ENCODE measurements at places on chromosomes 7 and 10.

DNA sequence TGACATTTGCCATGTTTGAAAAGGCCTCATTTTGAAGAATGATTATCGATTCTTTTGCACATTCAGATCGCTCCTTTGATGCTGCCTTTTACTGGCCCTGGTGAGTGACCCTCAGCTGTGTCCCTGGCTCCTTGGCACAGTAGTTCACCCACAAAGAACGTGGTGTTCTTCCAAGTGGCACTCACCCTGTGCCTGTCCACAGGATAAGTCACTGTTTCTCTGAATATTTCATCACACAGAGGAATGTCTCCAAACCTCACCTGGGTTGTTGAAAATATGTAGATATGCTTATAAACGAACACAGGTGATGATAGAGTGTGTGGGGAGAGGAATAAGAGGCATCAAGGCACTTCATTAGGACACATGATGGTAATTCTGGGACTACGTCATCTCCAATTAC is 810.7 kb downstream of the CCSER2 start:
- DNase-seq: no peak

GRCh38 chr7:78143661-78144060 is 345.1 kb downstream of the PHTF2 start:
- DNase-seq: no peak

DNA sequence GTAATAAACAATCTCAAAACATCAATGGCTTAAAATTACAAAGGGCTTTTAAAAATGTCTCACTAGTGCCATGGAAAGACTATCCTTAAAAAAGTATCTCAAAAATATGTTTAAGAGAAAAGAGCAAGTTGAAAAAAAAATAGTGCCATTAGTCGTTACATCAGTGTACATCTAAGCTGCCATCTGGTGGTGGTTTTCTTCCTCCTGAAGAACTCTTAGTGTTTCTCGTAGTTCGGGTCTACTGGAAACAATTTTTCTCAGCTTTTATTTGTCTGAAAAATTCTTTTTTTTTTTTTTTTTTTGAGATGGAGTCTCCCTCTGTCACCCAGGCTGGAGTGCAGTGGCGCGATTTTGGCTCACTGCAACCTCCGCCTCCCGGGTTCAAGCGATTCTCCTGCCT is 5.9 kb upstream of the GARIN1A start:
- DNase-seq: peak; percentile 40

DNA sequence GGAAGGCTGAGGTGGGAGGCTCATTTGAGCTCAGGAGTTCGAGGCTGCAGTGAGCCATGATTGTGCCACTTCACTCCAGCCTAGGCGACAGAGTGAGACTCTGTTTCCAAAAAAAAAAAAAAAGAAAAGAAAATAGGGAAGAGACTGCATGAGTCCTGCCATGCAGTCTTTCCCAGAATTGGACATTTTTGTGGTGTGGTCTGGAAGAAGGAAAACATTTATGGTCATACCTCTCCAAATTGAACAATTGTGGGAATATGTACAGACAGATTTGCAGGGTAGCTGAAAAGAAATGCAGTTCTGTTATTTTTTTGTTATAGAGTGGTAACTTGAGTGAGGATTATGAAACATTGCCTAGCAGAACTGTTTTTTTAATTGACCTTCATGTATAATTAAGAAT is 198.1 kb downstream of the AUTS2 start:
- no peak for DNase-seq

DNA sequence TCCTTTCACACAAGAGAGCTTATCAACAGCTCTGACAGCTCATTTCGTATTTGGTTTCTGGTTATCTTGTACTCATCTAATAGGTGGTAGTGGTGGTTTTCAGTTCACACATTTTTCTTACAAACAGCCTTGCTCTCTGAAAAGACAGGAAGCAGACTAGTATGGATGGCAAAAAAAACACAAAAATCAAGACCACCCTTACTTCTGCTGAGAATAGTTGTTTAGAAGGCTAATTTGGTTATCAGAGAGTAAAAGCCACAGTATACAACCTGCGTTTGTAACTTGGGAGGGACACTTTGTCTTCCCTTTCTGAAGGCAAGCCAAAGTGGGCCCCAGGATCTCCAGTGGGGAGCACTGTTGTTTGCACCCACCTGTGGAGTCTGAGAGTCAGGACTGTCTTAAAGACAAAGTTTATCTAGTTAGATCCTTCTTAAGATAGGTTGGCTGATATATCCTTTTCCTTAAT is 68.0 kb downstream of the PIP4K2A start:
- DNase-seq: no peak

GRCh38 chr10:34029455-34029854 is 695.0 kb upstream of the NRP1 start:
- no peak for DNase-seq

GRCh38 chr10:70774810-70775678 is 10.1 kb downstream of the TBATA start:
- DNase-seq: no peak

- DNase-seq: no peak
Measured at GRCh38 chr10:26015092-26015491, 81.1 kb downstream of the MYO3A start.

DNA sequence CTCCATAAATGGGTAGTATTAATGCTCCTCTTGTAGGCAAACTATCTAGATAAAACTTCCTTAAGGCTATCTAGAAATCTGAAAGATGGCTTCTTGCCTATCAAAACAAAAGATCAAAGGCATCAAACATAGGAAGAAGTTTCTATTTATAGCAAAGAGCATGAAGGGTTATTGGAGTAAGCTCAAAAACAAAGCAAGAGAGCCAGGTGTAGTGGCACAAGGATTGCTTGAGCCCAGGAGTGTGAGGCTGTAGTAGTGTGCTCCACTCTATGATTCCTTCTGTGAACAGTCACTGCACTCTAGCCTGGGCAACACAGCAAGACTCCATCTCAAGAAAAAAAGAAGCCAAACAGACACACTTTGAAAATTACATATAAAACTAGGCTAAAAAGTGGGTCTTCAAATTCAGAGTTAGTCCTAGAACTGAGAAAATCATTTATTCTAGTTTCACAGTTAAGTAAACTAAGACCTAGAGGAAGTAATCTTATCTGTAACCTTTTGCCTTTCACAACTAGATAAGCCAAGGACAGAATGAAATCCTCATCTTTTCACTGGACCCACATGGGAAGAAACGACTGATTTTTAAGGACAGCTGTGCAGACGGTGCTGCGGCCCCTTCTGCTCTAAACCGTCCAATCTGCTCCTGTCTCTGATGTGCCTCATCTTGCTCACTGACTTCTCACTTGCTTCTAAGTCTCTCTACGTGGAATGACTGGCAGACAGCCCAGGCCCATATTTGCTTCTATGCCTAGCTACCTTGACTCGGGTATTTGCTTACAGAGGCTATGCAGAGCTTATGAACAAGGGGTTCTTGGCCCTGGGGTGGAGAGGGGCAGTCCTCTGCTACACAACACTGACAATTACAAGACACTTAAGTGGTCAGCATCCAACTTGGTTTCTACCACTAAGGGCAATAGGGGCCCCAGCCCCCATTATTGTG is 50.0 kb downstream of the ESYT2 start:
- no peak for DNase-seq

GRCh38 chr7:99386584-99387238 is 12.2 kb downstream of the ARPC1B start:
- peak; percentile 49 for DNase-seq

- no peak for DNase-seq
Measured at GRCh38 chr7:45975847-45976484, 54.9 kb upstream of the IGFBP3 start.

DNA sequence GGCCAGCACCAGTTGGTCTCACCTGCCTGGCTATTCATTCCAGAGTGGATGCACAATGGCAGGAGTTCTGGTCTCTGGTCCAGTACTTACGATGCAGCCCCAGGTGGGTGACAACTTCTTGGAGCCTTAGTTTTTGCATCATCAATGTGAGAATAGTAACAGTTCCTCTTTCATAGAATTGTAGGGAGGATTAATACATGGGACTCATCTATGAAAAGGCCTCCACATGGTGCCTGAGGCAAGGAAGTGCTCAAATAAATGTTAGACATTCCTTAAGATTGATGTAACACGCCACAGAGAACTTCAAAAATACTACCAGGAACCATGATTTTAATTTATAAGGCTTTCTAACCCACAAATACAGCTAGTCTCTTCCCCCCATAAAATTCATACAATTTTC is 120.1 kb upstream of the CHST15 start:
- DNase-seq: no peak

GRCh38 chr7:150451833-150452461 is 1.5 kb downstream of the GIMAP8 start:
- DNase-seq: no peak

- DNase-seq: no peak
Measured at GRCh38 chr7:76234931-76235441, 33.3 kb downstream of the SRRM3 start.

DNA sequence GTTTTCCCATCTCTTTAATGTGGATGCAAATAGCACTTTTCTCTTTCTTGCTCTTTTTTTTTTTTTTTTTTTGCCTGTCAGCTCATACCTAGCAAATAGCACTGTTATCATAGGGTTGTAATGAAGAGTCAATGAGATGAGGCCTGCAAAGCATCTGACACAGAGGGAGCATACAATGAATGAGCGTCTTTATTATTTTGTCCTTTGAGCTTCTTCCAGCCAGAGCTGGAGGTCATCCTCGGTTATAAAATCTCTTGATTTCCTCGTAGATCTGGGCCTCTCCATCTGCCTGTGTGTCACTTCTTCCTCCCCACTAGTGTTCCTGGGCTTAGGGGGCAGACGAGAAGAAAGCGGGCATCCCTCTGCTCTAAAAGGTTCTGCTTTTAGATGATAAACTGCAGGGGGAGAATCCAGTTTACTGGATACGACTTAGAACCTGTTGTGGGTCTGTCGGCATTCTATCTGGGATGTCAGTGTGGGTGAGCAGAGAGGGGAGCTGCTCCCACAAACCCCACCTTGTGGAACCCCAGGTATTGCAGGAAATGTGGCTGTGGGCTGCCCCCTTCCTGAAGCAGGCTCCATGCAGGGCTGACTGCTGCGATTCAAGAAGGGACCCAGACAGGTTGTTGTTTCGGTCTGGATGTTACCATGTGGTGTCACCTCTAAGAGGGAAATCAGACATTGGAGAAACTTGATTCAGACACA is 135.8 kb upstream of the GPR26 start:
- no peak for DNase-seq

DNA sequence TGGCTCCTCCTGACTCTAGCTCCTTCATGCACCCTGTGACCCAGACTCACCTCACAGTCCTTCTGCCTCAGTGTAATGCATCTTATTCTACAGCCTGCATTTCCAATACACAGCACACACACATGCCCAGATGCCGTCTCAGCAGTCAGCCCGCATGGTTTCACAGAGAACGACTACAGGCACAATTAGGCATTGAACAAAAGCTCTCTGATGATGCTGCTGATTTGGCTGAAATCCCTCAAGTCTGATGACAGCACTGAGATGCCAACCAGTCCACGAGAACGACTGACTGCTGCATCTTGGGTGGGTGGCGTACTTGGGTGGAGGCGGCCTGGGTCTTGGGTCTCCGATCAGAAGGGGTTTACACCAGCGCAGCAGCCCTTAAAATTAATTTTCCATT is 200.4 kb downstream of the TAX1BP1 start:
- DNase-seq: no peak

DNA sequence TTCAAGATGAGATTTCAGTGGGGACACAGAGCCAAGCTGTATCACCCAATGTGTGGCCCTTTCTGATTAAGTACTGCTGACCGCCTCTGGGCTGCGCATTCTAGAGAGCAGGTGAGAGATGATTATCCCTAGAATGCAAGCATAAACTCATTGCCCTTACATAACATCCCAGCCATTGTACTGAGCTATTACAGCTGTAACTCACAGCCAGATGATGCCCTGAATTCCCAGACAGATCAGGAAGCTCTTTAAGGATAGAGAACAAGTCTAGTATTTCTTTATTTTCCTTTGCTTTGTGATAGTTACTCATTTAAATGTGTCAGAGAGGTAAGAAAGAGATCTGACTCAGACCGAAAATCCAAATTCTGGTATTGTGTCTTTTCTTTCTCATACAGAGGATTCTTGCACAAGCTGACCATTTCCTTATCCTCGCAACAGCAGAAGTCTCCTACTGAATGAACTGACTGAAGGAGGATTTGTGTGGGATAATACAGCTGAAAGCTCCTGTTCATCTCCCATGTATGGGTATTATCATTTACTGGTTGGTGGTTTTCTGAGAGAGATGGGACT is 58.4 kb downstream of the ZNF22 start:
- peak; percentile 5 for DNase-seq

GRCh38 chr7:122597277-122597676 is 101.6 kb downstream of the RNF133 start:
- DNase-seq: no peak

GRCh38 chr10:110502072-110502845 is 4.6 kb downstream of the DUSP5 start:
- DNase-seq: no peak

GRCh38 chr10:123068087-123068853 is 59.5 kb downstream of the ACADSB start:
- no peak for DNase-seq

- DNase-seq: no peak
Measured at GRCh38 chr10:235915-236314, 100.7 kb downstream of the ZMYND11 start.

- no peak for DNase-seq
Measured at GRCh38 chr7:151249732-151250072, 1.2 kb upstream of the SMARCD3 start.

GRCh38 chr10:77641788-77642397 is 4.3 kb upstream of the KCNMA1 start:
- peak; percentile 27 for DNase-seq

DNA sequence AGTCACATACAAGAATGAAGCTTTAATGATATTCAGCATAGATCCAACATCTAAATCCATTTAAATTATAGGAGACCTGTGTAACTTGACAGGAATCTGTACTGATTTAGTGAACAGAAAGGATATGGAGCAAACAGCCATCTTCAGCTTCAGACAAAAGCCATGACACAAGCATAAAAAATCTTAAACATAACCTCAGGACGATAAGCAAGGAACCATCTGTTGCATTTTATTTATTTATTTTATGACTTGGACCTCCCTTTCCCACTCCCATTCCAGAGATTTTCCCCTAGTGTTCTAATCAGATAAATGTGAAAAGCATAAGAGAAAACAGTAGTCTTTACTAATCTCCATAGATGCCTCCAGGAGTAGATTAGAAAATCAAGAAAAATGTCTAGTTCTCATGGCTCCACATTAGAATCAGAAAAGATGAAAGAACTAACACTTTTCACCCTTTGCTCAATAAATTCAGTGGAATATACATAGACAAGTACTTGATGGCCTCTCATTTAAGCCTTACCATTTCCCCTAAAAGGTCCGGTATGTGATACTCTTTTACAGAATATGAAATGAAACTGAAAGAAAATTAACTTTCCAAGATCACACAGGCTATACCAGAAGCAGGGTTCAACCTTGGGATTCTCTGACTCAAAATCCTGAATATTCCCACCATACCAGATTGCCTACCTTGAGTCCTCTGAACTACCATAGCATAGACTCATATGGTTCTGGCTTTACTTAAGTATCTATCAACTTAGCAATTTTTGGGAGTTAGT is 15.2 kb downstream of the CACNA2D1 start:
- no peak for DNase-seq

DNA sequence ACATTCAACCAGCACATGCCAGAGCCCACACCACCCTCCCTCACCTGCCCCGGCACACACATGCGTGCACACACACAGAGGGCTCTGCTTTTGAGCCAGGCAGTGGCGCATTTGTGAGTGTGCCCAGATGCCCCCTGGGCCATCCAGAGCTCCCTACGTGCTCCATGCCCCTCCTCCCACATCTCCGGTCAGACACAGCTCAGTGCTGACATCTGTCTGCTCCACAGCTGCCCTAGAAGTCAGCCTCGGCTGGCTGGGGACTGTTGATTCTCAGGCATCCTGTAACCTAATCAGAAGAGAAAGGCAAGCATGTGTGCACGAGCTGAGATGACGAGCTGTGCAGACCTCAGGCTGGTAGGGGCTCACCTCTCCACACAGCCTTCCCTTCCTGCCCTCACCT is 135.1 kb downstream of the ZMIZ1 start:
- no peak for DNase-seq

Measured in AML-193 (cell line).